Lung microvascular endothelial cell (primary cell): ENCODE measurements at places on chromosomes 5 and 9.

DNA sequence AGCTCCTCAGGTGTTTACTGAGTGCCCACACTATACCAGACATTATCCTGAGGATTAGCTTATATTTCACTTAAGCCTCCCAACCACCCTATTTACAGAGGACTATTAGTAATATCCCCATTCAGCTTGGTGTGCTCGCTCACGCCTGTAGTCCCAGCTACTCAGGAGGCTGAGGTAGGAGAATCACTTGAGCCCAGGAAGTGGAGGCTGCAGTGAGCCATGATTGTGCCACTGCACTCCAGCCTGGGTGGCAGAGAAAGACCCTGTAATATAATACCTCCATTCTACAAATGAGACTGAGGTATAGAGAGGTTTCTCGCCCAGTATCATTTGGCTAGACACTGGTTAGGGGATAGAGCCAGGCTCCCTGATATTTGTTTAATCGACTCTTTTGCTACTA, 18.0 kb upstream of the MATR3 start:
- no peak for DNase-seq

GRCh38 chr5:113678924-113679575, 165.6 kb downstream of the YTHDC2 start:
- peak; percentile 65 for DNase-seq

DNA sequence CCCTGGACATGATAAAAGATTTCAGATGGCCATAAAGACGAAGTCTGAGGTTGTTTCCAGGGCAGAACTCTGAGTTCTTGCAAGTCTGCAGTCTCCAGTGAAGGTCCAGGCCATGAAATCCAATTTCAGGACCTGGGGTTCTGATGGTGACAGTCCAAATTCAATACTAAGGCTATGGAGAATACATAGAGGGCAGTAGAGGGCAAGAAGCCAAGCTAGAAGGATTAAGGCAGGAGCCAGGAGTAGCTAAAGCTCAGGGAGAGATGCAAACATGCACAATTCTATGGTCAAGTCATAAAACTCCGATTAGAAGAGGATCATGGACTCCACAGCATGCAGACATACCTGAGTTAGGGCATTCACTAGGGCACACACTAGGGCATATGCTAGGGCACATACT, 11.4 kb downstream of the SLIT3 start:
- DNase-seq, result no peak

- DNase-seq, result no peak
These were observed 416.7 kb upstream of the TYRP1 start for GRCh38 chr9:12276505-12276904.

DNA sequence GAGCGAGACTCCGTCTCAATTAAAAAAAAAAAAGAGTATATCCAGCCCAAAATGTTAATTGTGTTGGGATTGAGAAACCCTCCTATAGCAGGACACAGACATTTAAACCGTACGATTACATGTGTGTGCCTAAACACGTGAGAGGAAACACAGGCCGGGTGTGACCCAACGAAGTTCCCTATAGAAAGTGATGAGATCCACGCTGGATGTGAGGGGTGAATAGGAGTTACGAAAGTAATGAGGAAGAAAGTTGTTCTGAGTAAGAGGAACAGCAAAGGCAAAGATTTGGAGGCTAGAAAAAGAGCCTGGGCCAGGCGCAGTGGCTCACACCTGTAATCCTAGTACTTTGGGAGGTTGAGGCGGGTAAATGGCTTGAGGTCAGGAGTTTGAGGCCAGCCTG, 13.6 kb downstream of the NAIF1 start:
- DNase-seq, result no peak

DNA sequence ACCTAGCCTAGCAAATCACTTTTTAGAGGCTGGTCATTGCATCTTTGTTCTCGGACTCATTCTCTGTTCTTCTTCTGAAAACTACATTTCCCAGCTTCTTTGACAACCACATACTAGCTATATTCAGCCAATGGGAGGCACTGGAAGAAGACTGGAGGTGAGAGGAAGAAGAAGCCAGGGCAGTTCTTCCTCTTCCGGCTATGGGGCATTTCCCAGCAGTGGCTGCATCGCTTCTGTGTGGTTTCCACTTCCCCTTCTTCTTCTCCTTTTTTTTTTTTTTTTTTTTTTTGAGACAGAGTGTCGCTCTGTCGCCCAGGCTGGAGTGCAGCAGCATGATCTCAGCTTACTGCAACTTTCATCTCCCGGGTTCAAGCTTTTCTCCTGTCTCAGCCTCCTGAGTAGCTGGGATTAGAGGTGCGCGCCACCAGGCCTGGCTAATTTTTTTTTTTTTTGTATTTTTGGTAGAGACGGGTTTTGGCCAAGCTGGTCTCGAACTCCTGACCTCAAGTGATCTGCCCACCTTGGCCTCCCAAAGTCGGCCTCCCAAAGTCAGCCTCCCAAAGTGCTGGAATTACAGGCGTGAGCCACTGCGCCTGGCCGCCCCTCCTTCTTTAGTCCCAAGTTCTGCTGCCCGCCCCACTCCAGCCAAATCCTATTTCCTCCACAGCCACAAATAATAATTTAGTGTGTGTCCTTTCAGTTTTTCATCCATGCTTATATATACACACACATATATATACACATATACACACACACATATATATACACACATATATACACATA, 6.9 kb upstream of the UBAP1 start:
- no peak for DNase-seq

- no peak for DNase-seq
These were observed 88.6 kb downstream of the LMX1B start for GRCh38 chr9:126702151-126703001.

DNA sequence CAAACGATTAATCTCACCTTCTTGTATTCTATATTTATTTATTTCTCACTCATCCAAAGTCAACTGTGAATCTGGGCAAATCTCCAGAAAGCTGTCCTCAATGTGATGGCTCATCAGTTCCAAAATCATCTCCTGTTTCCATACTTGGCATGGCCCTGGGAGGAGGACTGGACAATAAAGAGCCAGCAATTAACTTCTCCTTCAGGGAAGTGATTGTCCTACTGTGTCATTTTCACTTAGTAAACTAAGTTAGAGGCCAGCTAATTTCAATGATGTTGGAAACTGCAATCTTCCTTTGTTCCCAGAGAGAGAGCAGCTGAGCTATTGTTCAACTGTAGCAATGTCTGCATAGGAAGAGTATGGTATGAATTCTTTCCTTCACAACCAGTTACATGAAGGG, 17.5 kb downstream of the CDH12 start:
- DNase-seq, result no peak

DNA sequence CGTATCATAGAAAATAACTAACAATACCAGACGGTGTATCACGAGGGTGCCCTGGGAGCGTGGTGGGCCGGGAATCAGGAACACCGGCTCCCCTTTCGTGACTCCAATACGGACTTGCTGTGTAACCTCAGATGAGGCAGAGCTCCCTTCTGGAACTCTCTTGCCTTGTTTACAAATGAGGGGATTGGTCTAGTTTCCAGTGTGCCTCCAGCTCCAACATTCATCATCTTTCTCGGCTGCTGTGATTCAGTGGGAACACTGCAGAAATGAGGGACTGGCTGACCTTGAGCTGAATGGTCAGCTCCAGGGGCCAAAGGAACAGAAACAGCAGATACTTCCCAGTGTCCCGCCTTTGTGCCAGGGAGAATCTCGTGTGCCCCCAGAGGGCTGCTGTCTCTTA, 22.6 kb upstream of the TGFBI start:
- DNase-seq, result no peak

DNA sequence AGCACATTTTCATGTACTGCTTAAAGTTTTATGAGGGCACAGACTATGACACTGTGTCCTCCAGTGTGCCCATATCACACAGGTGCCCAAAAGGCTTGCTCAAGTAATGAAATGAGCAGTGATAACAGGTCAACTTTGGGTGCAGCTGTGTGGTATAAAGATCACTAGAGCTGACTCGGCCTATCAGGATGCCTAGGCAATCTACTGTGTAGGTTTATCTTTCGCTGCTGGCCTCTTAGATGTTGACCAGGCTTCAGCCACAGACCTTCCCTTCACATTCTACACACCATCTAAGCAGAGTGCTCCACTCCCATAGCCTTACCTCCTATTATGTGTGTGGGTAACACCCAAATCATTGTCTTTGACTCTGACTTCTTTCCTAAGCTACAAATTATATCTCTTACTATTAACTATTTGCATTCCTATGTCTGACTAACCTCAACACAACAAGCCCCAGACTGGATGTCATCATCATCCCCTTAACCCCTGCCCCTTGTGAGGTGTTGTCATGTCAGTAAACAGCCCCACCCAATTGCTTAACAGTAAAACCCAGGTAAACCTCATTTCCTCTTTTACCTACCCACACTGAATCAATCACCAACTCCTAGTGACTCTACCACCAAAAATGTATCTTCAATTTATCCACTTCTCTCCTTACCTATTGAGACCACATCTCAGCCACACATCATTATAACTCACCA, 2.5 kb downstream of the SREK1IP1 start:
- no peak for DNase-seq

DNA sequence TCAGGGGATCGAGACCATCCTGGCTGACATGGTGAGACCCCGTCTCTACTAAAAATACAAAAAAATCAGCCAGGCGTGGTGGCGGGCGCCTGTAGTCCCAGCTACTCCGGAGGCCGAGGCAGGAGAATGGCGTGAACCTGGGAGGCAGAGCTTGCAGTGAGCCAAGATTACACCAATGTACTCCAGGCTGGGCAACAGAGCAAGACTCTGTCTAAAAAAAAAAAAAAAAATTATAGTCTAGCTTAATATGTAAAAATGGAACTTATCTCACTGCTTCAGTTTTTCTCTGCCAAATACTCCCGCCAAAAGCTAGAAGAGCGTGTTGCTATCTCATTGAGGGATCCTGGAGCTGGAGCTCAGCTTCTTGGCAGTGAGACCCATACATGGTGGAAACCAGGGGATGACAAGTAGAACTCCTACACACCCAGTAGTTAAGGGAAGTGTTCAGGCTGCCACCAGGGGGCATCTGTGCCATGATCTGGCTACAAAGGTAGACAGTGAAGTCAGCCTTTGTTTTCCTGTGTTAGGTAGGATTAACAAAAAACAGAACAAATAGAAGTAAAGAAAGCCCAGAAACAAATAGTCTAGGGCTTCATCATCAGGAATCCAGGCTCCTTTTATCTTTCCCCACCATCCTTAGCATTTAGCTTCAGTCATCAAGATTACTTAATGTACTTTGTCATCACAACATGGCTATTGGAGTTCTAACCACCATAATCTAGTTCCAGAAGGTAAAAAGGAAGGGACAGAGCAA, 33.6 kb upstream of the GLIPR2 start:
- DNase-seq, result peak; percentile 85
